Hippocampal formation (tissue), 2 donors: ENCODE measurements at places on chromosomes 7 and 10.

- no peak for DNase-seq
These were observed 35.8 kb upstream of the GNAI1 start for GRCh38 chr7:80098795-80099194.

DNA sequence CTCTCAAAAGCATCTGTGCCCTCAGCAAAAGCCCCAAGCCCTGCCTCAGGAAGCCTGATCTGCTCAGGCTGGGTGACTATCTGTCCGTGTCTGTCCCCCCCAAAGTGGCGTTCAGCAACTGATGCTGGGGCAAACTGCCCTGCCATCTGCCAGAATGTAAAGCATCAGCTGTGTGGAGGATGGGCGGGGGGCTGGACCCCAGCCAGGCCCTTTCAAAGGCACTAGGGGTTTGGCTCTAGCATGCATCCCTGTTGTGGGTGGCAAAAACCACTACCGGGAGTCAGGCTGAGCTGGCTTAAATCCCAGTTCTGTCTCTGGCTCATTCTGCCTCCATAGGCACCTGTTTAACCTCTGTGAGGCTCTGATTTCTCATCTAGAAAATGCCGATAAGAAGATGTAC lies 35.5 kb downstream of the GPRIN2 start:
- no peak for DNase-seq

DNA sequence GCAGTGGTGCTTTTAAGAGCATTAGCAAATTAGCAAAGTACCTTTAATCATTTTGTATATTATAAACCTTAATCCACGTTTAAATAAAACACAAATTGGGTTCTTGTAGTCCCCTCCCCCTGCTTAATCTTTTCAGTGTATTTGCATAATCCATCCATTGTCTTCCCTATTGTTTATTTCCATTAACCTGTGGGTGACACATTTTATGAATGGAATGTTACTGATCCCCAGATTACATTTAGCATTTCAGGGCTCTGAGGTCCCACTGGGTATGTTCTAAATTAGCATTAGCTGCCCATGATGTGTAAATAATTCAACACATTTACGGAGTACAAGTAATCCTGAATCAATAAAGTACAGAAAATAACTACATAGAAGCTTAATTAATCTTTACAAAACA lies 138.4 kb upstream of the FEZF1 start:
- no peak for DNase-seq

- no peak for DNase-seq
These were observed 112.6 kb upstream of the PPIF start for GRCh38 chr10:79234391-79235315.

DNA sequence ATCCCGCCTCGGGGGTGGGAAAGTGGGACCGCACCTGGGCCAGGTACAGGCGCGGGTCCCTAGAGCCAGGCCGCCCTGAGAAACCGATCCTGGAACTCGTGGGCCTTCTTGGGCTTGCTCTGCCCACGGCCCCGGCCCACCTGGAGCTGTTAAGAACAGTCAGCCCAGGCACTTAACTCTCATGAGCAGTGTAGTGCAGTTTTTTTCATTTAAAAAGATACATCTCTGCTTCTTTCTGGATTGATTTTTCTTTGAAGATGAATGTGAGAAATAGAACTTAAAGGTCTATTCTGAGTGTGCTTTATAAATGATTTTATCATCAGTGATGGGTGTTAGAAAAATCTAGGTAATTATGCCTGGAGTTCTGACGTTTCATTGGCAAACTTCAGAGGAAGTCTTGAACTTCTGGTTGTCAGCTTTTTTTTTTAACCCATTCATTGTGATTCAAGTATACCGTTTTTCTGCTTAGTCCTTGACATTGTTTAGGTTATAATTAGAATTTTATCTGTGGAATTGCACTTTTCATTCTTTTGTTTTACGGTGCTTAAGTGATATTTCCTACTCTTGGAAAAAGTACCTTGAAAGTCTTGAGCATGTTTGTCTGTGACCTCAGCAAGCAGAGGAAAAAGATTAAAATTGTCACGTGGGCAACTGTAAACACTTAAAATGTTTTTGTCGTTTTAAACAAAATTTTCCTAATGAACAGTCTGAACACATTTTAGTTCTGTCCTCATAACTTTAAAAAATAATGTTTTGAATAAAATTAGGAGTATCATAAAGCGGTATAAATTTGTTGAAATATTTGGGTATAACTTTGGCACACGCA lies 906 bp downstream of the CDK1 start:
- DNase-seq, result no peak

DNA sequence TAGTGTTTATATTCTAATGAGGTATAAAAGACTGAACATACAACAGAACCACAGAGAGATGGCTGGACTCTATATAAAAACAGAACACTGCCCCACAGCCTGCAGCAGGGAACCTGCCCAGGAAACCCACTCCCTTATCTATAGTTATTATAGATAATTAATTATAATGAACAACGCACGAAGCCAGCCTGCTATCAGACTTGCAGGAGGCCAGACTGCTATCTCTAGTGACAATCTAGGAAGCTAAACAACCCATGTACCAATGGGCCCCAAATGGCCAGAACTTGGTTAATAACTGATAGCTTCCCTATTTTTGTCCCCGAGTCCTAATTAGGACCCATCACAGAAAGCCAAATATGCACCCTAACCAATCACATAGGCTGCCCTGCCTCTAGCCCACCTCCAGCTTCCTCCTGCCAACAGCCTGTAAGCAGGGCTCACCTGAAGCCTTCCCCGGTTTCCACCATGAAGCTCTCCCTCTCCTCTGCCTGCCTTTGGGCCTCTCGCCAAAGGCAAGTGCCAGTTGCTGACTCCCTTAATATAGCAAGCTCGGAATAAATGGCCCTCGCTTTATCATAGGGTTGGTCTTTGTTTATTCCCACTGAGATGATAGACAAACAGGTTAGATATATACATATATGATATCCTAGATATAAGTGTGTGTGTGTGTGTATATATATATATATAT lies 74.5 kb downstream of the SYPL1 start:
- no peak for DNase-seq

DNA sequence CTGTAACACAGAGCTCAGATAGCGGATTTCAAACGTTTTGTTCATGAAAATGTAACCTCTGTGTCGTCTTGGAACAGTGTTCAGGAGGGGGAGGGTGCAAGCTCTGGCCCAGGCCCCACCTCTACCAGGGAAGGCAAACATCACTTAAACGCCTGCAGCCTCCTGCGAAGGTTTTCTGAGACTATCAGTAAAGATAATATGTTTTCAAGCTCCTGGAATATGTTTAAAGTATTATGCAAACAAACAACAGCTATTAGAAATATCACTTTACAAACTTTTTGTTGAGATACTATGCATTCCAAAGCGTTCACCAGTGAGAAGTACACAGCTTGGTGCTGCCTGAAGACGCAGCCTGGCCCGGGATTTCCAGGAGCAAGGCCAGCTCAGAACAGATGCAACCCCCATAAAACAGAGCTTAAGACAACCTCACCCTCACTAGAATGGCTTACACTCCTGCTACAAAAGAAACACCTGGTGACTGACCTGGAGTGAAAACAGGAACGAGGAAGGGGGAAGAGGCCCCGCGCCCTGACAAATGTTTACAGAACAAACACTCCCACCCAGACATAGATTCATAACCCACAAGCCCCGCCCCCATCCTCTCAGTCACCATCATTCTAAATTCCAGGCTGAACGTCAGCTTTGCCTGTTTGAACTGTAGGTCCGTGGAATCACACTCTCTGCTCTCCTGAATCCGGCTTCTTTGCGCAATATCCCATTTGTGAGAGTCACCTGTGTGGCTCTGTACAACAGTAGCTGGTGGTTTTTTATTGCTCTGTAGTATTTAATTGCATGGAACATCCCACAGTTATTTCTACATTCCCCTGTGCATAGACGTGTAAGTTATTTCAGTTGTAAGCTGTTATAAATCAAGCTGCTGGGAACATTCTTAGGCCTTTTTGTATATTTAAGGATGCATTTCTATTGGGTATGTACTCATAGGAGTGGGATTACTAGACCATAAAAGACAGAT lies 155.0 kb downstream of the PTPRN2 start:
- DNase-seq, result no peak

GRCh38 chr7:41763626-41764025 lies 60.7 kb upstream of the INHBA start:
- DNase-seq, result no peak

DNA sequence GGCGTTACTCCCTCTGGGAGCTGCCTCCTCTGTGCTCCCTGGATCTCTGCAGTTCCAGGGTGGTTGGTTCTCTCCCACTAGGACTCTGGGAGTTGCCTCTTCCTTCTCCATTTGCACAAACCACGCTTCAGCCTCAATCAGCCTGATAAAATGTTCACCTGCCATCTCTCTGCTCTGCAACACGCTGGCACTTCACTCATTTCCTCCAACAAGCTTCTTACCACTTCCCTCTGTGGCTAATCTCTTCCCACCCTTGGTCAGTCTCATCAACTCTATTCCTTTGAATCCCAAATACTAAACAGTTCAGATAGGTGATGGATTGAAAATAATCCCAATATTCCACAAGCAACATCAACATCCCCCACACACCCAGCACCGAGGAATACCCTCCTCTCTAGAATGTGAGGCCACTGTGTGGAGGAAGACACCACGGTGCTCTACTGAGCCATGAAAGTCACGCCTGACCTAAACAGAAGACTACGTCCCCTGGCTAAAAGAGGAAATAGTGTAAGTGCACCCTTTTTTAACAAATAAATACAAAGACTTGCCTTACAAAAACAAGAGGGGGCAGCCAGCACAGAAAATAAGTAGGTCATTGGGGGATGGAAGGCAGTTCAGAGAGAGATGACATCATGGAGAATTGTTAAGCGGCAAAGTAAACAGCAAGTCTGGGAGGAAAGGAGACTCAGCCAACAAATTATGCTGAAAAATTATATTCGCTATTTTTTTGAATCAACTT lies 1.9 kb upstream of the FAM170B start:
- no peak for DNase-seq
